ENCODE measurements at places on chromosomes 1 and 21. TPM values are rescaled to one million over a fixed set of nuclear protein-coding genes. Genes with fewer than 3 reads are reported as not detected.

The PIGV gene
- total RNA-seq: 9.4 TPM

The SLC44A3 gene
- total RNA-seq: 3.0 TPM

The ATP1A4 gene
- total RNA-seq: not detected

The OR2T33 gene
- total RNA-seq: not detected

The NTRK1 gene
- total RNA-seq: not detected

The MPL gene
- total RNA-seq: not detected

The PSRC1 gene
- total RNA-seq: 8.4 TPM

- no peak for DNase-seq
Measured at GRCh38 chr1:101728029-101728428, 268.7 kb downstream of the OLFM3 start.

GRCh38 chr1:6738987-6739676, 37.5 kb upstream of the DNAJC11 start:
- no peak for DNase-seq

- peak; percentile 87 for DNase-seq
Measured at GRCh38 chr1:172588296-172589291, 55.6 kb downstream of the SUCO start.

DNA sequence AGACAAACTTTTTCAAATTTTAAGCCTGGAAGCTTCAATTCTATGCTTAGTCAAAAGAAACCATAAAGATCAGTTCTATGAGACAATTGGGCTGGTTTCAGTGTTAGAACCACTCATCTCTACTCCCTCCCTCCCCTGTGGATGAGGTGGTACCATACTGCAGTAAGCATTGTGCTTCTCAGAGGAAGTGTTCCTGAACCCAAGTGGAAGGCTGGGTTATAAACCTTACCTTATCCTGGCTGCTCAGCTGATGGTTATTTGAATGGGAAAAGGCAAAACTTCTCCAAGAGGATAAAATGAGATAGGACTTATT, 34.1 kb upstream of the RGL1 start:
- DNase-seq: no peak

DNA sequence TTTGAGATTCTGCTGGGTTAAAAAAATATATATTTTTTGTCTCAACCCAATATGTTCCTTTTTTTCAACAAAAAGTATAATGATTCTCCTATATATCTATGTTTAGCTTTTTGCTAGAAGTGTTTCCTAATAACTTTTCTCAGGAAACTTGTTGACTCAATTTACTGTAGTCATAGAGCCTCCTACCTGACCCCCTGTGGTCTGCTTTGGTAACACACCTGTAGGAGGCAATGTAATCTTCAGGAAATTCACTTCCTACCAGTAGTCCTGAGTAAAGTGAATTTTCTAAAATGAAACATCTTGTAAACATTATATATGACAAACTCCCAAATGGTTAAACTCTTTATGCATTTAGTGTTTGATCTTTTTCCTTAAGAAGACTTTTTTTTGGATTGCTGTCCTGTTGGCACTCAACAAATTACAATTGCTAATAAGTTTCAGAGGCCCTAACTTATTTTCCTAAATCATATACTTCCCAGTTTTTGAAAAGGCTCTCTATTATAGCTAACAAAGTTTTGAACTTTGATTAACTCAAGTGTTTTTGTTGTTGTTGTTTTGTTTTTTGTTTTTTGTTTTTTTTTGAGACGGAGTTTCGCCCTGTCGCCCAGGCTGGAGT, 118.3 kb downstream of the OLFML2B start:
- DNase-seq: peak; percentile 57

GRCh38 chr1:162080472-162081015, 11.1 kb downstream of the NOS1AP start:
- no peak for DNase-seq

- no peak for DNase-seq
Measured at GRCh38 chr1:21293537-21294265, 3.4 kb upstream of the ECE1 start.

GRCh38 chr1:234662148-234662547, 52.2 kb upstream of the IRF2BP2 start:
- DNase-seq: no peak

DNA sequence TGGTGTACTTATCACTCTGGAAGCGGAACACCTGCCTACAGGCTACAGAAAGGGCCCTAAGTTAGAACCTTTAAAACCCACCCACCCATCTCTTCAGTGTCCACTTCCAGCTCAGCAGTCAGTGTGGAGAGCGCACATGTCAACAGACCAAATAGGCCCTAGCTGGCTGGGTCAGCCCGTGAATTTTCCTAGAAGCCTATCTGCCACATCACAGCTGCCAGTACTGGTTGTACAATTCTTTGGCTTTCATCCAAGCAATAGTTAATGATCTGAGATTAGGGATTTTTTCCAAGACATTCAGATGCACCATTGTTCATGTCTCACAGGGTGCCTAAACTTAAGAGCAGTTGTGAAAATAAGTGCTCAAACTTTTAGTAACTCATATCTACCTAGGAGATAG, 197.1 kb downstream of the KCNK2 start:
- peak; percentile 68 for DNase-seq

DNA sequence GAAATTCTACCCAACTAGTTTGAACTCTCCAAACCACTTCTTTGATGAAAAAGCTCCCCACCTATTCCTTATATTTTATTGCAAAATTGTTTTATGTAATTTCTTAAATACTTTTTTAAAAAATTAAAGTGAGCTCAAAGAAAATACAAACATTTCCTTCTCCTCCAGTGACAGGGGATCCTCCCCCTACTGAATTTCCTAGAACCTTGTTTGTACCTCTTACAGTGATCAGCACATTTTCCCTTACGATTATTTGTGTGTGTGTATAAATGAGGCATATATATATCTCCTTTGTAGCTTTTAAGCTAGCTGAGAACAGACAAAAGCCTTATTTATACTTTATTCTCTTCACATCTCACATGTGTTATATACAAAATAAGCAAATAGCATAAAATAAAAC, 44.4 kb downstream of the VAV3 start:
- DNase-seq: no peak

- no peak for DNase-seq
Measured at GRCh38 chr1:198030682-198031081, 113.5 kb downstream of the LHX9 start.

GRCh38 chr1:238772322-238772721, 614.0 kb upstream of the CHRM3 start:
- DNase-seq: no peak

GRCh38 chr21:42198929-42199867, 19.7 kb upstream of the ABCG1 start:
- DNase-seq: peak; percentile 80

DNA sequence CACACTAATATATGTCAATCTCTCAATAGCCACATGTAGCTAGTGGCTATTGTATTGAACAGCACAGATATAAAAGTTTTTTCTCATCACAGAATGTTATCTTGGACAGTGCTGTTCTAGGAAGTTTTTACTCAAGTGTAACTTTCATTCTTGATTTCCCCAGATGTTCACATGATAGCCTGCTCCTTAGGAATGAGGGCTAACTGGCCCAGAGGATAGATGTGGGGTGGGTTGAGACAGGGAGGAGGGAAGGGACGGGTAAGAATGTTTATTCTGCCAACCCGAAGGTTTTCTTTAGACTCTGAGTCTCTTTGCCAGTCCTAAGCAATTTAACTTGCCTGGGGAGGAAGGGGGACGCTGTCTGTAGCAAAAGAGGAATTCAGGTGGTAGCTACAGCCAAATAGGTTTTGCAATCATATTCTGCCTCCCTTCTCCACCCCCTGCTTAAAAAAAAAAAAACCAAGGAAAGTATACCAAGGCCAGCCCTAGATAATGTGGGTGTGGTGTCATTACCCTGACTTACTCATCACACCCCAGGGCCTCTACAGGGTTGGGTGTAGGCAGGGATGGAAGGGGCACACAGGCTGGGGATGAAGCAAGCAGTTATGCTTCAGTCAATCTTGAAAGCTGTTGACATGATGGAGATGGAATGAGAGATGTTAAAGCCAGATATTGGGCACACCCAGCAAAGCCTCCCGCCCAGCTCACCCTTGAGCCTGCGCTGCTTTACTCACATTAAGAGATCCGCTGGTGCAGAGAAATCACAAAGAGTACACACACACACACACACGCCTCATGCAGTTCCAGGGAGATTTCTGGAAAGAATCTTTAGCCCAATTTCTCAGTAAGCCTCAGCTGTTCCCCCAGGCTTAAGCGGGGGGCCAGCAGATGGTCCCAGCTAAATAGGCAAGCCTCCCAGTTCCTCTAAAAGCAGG, 59.9 kb downstream of the PLXNA2 start:
- DNase-seq: no peak

DNA sequence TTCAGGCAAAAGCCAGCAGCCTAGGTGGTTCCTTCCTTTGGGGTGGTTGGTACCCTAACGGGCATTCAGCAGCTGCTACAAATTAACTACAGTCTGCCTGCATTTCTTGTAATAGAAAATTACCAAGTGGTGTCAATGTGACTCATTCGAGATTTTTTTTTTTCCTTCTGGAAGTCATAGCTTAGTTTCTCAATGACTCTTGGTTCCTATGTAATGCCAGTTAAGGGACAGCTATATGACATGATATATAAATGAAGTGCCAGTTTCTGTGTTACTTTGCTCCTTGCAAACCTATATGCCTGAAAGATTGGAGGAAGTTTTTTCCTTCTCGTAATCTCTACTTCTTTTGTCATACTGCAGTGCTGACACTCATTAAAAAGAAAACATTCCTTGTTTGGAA, 2.6 kb downstream of the MGST3 start:
- no peak for DNase-seq

DNA sequence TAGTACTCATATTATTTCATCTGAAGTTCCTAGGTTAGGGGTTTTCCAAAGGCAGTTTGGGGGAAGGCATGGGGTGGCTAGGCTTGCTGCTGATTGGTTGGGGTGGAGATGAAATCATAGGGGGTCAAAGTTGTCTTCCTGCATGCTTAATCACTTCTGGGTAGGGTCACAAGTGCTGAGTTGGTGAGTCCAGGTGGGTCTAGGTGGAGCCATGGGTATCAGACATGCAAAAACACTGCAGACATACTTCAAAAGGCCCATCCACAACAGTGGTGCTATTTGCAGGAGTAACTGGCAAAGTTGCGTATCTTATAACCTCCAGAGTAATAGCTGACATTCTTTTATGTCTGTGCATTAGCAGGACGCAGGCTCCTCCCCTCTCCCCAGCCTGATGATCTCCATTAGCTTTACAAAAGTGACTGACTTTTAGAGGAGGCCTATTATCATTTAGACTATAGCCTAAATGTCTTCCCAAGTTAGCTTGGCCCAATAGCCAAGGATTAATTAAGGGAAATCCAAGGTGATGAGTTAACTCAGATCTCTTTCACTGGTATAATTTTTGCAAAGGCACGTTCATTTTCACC, 374.4 kb upstream of the PRMT6 start:
- no peak for DNase-seq

DNA sequence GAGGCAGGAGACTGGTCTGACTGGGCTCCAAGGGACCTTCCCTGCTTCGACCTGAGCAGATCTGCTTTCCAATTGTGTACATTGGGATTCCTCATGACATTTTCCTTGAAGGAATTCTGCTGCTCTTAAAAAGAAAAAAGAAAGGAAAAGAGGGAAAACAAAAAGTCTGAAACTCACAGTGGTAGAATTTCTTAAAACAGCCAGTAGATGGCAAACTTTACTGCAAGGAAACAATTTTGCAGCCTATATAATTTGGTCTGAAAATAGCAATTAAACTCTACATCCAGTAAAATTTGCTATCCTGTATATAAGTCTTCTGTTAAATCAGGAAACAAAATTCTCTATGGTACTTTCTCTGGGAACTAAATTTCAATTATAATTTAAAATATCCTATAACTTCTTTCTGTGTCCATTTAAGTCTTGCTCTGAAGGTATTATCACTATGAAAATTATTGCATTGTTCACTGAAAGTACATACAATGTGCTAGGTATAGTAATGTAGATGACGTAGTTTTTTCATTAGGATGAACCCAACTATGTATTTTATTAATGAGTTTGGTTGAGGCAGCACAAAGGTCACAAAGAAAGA, 59.8 kb downstream of the CRB1 start:
- peak; percentile 24 for DNase-seq

All from dermis blood vessel endothelial cell (primary cell).